Inflammatory macrophage treated with lipopolysaccharide for 4 hours (primary cell): ENCODE measurements at places on chromosomes 5 and 9.
A peak's percentile ranks its signal among the peaks of the same experiment; 100 is the strongest.

DNA sequence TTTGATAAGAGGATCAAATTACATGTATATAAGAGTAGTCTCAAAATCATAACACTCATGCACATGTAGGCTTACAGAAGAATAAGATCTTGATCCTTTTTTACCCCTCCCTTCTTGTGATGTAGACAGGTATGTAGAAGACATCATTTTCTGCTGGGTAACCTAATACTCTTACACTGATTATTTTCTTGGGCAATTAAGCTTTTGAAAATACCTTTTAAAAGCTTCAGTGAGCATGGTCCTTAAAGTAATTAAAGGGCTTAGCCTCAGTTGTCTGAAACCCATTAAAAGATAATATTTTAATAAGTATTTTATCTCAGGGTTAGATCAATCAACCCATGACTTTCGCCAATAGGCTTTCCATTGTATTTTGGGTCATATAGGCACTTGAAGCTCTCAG, 50.6 kb downstream of the ALDH1A1 start:
- DNase-seq, result no peak

GRCh38 chr9:14993061-14993800, 83.0 kb upstream of the FREM1 start:
- DNase-seq, result peak; percentile 45

GRCh38 chr5:6729386-6730310, 16.4 kb downstream of the TENT4A start:
- peak; percentile 39 for DNase-seq

- DNase-seq, result peak; percentile 37
Measured at GRCh38 chr5:78008356-78008967, 232.3 kb upstream of the TBCA start.

GRCh38 chr5:74092766-74093165, 466.8 kb downstream of the ARHGEF28 start:
- no peak for DNase-seq

DNA sequence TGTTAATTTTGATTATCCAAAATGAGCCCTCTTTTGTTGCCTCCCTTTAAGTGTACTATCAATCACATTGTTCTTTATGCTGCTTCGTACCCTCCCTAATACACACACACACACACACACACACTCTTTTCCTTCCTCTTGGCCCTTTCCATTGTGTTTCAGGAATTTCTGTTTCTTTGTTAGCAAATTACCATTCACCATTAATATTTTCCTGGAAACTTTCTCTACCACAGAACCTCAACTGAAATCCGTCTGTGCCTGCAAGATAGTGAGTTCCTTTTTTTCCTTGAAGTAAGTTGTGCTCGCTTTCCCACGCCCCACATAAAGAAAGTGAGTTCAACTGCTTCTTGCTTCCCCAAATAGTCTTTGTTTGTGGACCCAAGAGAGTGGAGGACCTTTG, 61.8 kb downstream of the SMIM15 start:
- peak; percentile 13 for DNase-seq

DNA sequence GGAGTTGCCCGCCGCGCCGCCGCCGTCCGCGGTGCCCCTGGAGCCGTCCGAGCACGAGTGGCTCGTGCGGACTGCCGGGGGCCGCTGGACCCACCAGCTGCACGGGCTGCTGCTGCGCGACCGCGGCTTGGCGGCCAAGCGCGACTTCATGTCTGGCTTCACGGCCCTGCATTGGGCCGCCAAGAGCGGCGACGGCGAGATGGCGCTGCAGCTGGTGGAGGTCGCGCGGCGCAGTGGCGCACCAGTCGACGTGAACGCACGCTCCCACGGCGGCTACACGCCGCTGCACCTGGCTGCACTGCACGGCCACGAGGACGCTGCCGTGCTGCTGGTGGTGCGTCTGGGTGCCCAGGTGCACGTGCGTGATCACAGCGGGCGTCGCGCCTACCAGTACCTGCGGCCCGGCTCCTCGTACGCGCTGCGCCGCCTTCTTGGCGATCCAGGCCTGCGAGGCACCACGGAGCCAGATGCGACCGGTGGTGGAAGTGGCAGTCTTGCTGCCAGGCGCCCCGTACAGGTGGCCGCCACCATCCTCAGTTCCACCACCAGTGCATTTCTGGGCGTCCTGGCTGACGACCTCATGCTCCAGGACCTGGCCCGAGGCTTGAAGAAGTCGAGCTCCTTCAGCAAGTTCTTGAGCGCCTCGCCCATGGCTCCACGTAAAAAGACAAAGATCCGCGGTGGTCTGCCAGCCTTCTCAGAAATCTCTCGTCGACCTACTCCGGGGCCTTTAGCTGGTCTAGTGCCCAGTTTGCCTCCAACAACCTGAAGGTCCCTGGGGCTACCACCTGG, 1.6 kb downstream of the SOWAHA start:
- DNase-seq, result no peak

GRCh38 chr5:95149387-95149786, 135.5 kb downstream of the MCTP1 start:
- no peak for DNase-seq

- no peak for DNase-seq
Measured at GRCh38 chr5:90547072-90547536, 11.5 kb upstream of the ADGRV1 start.

GRCh38 chr5:119527351-119527750, 75.1 kb downstream of the HSD17B4 start:
- no peak for DNase-seq

DNA sequence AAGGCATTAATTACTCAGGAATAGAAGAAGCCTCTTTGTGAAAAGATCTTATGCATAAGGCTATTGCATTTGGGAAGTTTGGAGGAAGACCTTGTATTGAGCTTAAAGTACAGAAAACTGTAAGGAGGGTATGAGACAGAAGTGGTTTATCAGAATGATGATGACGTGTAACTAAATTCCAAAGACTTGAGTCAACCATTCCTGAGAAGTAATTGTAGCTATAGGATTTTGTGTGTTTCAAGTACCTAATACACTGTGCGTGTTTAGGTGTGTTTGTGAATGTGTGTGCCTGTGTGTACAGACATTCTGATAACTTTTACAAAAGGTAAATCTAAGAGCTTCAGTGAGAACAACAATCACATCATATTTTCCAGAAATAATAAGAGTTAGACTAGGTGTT, 46.5 kb upstream of the IRX2 start:
- no peak for DNase-seq

GRCh38 chr5:133469846-133470245, 142.5 kb downstream of the FSTL4 start:
- DNase-seq, result no peak

DNA sequence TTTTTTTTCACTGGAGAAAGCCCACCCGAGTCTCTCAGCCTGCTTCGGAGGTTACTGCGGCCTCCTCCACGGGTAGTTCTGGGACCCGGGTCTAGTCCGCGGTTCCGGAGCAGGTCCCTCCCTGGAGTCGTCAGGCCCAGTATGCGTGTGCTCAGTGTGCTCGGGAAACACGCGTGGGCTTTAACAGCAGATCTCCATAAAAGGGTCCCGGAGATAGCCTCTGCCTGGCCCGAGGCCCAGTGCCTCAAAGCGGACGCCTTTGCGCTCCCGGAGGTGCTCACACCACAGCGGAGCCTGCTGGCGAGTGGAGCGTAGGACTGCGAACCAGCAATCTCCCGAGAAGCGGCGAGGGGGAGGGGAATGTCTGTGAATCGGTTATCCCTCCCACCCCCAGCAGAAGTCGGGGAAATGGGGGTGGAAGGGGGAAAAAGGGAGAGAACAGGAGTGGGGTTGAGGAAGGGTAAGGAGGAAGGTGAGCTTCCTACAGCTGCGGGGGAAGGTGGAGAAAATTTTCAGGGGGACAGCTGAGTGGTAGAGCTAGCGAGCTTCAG, 28.7 kb downstream of the CDKN2A start:
- peak; percentile 73 for DNase-seq

DNA sequence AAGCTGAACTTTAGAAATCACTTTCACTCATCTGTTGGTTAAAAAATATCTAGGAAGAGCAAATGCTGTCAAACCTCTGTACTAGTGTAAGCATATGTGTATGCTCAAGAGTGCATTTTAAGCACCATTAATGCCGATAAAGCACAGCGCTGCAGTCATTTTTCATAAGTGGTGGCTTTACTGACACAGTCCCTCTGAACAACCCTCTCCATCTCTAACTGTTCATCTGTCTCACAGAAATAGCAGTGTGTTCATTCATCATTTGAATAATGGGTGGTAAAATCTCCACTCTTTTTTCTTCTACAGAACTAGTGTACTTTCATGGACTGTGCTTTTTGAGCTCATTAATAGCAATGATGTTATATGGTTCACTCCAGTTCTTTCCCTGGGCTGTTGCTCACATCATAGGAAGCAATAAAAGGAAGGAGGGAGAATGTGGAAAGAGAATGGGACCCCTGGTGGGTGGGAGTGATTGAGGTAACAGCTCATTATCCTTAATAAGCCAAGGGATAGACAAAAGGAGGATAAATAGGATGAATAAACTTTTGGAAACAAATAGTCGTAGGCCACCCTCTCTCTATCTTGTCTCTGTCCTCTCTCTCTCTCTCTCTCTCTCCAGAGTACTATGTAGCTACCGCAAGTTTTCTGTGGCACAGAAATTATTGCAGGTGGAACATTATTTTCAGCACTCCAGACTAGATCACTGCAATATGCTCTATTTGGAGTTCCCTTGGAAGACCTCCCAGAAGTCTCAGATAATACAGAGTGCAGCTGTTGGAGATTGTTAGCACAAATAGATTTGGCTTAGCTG, 117.9 kb upstream of the PRDM9 start:
- DNase-seq, result no peak

- DNase-seq, result peak; percentile 95
Measured at GRCh38 chr5:169801324-169801777, 164.3 kb downstream of the DOCK2 start.

DNA sequence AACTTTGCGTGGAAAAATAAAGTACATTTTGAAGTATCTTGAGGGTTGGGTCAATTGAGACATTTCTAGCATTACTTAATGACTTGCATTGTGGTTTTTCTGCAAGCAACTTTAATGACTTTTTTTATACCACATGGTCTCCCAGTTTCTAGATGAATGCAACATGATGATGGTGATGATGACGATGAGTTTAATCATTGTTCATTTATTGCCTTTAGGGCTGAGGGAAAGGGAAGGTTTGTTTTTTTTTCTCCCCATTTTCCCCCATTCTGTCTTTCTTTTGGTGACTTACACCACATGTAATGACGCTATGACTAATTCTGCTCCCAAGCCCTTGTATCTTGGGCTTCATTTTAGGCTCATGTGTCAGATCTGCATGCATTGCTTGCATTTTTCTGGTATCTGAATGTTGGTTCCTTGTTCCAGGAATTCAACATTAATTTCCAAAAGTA, 57.7 kb upstream of the NXNL2 start:
- no peak for DNase-seq

DNA sequence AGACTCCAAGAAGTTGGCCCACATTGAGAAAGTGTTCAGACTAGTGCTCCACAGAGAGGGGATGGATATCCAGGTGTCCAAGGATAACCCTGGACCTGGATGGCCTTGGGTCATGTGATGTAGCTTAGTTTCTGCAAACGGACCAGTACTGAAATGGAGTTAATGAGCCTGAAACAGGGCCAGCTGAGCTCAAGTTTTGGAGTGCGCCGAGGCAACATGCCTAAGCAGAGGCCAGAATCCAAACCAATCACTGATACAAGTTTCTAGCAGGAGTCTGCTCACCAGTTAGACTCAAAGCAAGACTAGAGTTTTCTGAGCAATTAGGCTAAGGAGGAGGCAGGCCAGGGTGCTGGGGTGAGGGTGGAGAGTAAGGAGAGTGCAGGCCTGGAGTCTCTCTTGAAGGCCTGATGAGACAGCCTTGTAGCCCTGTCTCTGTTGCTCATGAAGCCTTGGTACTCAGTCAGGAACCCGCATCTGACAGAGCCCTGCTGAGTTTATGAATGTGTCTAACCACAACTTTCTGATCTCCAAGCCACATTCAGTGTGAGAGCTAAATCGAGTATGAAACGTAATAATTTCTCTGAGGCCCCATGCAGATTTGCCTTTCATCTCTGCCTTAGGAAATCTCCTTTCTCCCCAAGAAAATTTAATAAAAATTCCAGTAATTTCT, 68.9 kb upstream of the EQTN start:
- DNase-seq, result no peak

DNA sequence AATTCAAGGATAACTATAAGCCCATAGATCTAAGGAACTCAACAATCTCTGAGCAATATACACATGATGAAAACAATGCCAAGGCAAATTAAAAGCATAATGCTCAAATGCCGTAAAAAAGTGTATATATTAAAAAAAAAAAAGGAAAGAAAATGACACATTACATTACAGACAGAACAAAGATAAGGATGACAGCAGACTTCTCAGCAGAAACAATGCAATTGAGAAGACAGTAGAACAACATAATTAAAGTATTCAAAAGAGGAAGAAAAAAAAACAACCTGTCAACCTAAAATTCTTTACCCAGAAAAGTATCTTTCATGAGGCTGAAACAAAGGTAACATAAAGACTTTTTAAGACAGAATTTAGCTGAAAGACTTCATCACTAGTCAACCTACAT, 591.7 kb downstream of the ZNF608 start:
- DNase-seq, result no peak

DNA sequence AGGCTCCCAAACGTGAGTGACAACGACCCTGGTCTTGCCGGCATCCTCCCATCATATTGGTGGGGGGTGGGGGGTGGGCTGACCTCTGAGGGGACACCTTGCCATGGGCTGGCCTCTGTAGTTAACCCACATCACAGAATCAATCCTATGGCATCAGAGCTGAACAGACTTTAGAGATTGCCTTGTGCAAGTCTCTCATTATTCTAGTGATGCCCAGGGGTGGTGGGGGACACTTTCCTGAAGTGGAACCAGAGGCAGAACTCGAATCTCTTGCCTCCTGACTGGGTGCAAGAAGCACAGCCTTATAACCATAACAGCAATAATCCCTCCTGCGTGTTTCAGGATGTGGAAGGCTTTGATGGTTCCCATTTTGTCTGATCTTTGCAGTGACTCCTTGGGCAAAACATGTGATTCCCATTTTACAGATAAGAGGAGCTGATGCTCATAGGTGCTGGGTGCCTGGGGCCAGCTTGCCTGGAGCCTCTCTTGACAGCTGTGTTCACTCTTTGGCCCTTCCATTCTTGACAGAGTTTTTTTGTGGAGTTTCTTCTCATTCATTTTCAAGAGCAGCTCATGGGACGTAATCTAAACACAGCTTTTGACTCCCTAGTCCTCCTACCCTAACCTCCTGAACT, 18.6 kb upstream of the PITX1 start:
- DNase-seq, result no peak

- DNase-seq, result peak; percentile 31
Measured at GRCh38 chr5:172003746-172004145, 2.7 kb downstream of the FBXW11 start.
